ENCODE measurements at places on chromosomes 3 and 15.

- no peak for DNase-seq
These were observed 57.4 kb downstream of the ETFA start for GRCh38 chr15:76253691-76254473.

DNA sequence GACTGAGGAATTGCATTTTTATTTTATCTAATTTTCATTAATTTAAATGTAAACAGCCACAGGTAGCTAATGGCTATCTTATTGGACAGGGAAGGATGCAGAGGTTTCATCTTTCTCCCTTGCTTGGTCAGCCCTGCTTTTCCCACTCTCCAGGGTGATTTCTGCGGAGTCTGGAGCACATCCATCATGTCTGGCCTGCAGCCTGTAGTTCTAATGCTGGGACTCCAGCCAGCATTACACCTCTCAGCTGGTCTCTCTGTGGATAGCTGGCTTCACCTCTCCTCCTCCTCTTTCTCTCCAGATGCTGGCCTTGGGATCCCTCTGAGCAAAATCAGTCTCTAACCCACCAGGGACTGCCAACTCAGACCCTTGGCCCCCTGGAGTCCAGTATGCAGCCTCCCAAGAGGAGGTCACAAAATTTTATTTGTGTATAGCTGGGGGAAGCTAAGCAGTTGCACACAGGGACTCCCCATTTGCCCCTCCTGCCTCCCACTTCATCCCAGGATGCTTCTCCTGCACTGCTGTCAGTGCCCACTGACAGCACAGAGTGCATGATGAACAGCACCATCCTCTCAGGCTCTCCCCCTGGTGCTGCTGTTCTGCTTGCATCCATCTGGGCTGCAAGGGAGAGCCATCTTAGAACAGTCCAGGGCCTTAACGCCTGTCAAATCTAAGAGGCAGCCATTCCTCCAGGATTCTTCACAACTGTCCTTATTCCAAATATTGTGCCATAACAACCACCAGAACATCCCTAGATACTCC lies 1.7 kb downstream of the BFSP2 start:
- no peak for DNase-seq

- DNase-seq: no peak
These were observed 210.2 kb downstream of the ADAMTS17 start for GRCh38 chr15:100131321-100132224.

- no peak for DNase-seq
These were observed 21.1 kb downstream of the ACAA1 start for GRCh38 chr3:38115645-38116427.

- DNase-seq: no peak
These were observed 4.4 kb downstream of the CHCHD4 start for GRCh38 chr3:14120111-14120920.

GRCh38 chr3:115828401-115828800 lies 205.1 kb downstream of the GAP43 start:
- no peak for DNase-seq

GRCh38 chr3:22659651-22660475 lies 543.3 kb upstream of the UBE2E2 start:
- DNase-seq: no peak

DNA sequence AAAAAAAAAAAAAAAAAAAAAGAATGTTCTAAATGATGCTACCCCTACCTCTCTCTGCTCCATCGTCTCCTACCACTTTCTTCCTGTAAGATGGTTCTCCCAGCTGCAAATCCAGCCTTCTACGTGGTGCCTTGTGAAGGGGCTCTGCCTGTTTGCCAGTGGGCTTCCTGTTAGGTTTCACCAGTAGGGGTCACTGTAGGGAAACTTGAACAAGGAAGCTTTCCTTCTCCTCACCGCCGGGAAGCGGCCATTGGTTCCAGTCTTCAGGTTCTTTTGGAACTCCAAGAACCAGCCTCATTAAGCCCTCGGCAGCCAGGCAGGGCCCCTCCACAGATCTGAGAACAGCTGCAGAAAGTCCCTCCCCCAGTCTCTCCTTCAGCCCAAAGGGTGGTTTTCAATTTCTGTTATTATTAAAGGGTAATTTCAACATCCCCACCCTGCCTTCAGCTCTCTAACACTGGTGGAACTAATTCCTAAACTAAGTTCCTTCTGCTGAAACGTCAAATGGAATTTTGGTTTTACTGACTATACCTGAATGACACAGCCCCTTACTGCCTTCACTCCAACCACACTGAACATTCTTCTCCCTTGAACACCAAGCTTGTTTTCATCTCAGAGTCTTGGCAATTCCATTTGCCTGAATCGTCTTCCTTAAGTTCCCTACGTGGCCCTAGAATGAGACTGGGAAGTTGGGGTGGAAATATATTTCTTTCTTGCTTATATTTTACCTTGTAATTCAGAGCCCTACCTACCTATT lies 13.5 kb downstream of the MCCC1 start:
- DNase-seq: peak; percentile 31

DNA sequence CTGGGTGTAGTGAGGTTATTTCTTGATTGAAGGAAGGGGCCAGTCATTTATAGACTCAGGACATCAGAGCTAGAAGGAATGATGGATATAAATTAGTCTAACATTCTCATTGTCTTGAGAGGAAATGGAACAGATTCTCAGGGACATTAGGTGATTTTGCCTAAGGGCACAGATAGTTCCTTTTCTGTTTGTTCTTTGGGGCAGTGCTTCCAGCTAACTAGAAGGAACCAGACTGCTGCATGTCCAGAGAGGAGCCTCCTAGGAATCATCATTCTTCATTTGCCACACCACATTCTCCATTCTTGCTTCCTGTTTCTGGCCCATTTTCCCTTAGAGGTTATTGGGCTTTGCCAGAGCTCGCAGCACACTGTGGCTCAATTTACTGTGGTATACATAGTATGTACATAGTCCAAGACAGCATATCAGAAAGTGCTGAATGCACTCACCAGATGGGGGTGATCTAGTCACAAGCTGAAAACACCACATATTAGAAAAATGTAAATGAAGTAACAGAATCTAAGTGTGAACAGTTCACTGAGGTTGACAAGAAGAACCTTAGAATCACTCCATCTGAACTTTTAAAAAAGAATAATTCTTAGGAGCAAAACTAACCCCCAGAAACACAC lies 62.7 kb upstream of the MYZAP start:
- DNase-seq: no peak

DNA sequence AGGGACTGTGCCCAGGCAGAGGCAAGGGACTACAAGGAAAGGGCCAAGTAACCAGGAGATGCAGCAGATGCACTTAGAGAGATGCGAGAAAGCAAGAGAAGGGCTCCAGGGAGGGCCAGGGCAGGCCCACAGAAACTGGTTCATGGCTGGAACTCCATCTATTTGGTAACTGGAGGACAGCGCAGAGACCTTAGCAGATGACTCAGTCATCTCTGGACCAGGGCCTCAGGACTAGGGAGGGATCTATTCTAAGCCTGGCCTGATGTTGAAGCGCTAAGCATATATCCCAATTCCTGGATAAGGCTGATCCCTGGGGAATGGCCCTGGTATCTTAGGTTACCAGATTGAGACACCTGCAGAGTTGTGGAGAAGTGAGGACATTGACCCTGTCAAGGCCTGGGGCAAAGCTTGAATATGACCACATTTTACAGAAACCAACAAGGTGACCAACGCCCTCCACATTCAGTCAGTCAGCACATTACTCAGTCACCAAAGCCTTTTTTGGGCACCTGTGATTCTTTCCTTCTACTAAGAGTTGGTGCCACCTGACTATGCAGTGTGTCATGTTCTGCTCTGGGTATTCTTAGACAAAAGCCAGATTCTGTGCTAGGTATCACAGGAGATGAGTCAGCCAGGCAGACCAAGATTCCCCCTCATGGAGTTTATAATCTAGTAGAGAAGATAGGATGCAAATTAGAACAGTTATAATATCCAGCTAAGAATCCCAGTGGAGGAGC lies 68.4 kb upstream of the SLCO3A1 start:
- no peak for DNase-seq

DNA sequence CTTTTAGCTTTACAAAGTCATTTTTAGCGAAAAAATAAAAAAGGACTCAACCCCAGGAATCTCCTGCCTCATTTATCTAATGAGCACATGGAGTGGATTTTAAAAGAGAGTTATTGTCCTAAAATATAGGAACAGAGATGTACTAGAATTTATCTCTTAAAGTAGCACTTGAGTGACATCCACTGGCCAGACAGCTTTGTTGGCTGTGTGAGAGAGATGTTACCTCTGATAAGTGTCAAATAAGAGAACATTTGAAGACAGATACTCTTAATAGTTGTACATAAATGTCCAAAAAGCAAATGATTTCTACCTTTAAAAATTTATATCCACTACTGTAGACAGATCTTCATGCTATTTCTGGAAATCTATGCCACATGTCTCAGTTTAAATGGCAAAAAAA lies 12.3 kb upstream of the MFSD1 start:
- DNase-seq: peak; percentile 14

- DNase-seq: no peak
These were observed 481.2 kb downstream of the OTOL1 start for GRCh38 chr3:161977850-161978249.

- DNase-seq: no peak
These were observed 528.9 kb downstream of the IGSF11 start for GRCh38 chr3:118505784-118506183.

- DNase-seq: no peak
These were observed 189.8 kb downstream of the PLCL2 start for GRCh38 chr3:17074559-17074958.

DNA sequence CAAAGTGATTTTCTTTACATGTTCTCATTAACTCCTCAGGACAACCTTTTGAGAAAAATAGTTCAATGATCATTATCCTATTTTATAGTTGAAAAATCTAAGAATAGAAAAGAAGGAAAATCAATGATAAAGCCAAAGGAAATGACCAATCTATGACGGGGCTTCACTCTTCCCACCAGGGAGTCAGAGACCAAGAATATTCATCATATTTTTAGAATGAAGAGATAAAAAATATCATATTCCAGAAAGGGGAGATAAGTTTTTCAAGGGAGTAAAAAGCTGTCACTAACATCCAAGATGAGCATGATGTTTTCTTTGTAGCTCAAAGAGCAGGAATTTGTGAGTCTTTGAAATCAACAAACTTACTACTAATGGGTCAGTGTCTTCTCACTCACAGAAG lies 71.5 kb upstream of the LPP start:
- no peak for DNase-seq

DNA sequence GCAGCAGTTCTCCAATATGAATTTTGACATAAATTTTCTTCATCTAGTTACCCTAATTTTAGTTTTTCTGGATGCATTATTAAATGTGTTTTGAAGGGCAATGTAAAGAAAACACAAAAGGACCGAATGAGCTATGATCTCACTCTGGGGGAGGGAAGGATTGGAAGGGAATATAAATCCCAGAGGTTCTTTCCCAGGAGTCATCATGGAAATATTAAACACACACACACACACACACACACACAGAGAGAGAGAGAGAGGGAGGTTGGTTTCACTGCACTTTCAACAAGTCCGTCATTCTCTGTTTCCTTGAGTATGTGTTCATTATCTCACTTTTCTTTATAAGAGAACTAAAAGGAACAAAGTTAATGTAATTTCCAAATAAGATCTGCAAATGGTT lies 70.7 kb upstream of the DCBLD2 start:
- DNase-seq: no peak

DNA sequence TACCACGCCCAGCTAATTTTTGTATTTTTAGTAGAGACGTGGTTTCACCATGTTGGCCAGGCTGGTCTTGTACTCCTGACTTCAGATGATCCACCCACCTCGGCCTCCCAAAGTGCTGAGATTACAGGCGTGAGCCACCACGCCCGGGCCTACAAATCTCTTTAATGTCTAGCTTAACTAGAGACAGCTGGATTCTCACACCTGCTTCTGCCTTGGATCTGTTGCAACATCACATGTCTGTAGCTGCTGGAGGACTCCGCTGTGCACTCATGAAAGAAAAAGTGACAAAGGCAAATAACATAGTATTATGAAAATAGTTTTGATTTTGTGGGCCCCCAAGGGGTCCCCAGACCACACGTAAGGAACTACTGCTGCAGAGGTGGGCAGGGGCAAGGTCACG lies 85.9 kb downstream of the NCEH1 start:
- DNase-seq: no peak

DNA sequence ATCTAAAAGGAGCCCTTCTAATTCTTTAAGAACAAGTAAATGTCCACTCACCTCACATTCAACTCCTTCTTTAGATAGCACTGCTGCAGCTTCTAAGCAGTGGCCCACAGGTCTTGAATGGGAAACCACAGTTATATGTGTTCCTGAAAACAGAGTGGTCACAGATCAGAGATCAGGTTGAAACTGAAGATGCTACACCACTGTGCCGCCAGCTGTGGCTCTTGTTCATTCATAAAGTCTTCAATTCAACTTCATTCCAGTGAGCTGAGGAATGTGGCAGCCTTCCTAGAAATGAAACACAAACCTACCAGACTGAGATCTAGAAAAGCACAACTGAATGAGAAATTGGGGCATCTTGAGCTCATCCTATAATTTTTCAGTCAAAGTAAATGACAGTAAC lies 4.0 kb downstream of the PDHB start:
- no peak for DNase-seq

DNA sequence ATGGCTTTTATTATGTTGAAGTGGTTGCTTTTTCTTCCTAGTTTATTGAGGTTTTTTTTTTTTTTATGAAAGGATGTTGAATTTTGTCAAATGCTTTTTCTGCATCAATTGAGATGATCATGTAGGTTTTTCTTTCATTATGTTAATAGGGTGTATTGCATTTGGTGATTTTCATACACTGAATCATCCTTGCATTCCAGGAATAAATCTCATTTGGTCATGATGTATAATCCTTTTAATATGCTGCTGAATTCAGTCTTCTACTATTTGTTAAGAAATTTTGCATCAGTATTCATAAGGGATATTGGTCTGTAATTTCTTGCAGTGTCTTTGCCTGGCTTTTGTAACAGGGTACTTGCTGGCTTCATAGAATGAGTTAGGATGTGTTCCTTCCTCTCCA lies 11.5 kb upstream of the CLRN1 start:
- no peak for DNase-seq

DNA sequence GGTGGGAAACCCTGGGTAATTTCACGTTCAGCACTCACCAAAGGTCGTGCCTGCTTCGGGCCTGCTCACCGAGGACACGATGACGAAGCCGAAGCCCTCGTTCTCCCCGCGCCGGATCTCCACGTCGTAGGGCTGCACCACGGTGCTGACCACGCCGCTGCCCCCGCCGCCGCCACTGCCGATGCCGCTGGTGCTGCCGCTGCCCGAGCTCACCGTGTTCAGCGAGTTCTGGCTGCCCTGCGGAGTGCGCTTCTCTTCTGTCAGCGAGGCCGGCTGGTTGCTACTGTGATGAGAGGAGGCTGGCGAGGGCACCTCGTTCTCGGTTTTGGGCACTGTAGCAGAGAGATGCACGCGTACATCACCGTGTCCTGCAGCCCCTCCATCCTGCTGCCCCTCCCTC lies 659.5 kb downstream of the MAGI1 start:
- no peak for DNase-seq

Data from WERI-Rb-1 (cell line).